T-cell (primary cell): ENCODE measurements at places on chromosomes 1 and 21.

GRCh38 chr1:85975912-85976371, 180.6 kb downstream of the COL24A1 start:
- no peak for DNase-seq

GRCh38 chr1:3662080-3662671, 9.9 kb downstream of the TP73 start:
- DNase-seq: no peak

DNA sequence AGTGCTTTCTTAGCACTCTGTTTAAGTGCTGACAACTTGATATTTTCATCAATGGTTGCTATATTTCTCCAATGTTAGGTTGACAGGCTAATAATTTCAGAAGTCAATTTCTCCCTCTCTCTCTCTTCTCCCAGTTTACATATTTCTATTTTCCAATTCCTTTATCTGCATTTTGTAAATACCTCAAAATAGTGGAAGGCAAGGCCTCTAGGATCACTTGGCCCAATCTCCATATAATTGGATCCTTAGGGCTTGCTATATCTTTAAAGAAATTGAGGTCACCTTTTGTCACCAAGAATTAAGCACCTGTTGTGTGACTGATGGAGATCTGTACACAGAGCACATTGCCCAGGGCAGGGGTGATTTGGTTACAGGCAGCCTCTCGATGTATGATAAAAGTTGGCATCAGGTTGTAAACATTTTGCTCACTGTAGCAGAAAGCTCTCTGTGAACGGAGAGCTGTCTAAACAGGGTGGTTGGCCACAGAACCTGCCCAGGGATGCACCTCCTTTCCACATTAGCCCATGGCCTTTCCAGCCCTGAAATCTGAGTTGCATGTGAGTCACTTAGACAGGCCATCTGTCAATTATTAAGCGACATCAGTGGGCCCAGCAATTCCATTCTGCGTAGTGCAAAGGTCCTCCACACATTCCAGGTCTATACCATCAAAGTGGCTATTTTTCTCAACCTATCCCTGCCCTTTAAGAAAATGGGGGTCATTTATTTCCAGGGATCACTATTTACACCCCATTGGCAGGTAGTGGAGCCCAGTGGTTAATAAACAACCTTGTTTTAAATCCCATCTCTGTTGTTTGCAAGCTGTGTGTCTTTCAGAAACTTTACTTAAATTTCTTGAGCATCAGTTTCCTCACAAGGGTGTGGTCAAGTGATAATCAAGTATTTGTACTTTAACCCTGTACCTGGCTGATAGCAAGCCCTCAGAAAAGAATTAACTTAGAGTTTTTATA, 29.1 kb upstream of the IRF2BP2 start:
- DNase-seq: no peak

GRCh38 chr1:91613595-91613994, 112.9 kb downstream of the CDC7 start:
- DNase-seq: no peak

GRCh38 chr1:9404117-9404914, 111.6 kb downstream of the SPSB1 start:
- no peak for DNase-seq

- no peak for DNase-seq
These were observed 57.9 kb downstream of the FMN2 start for GRCh38 chr1:240149484-240150094.

DNA sequence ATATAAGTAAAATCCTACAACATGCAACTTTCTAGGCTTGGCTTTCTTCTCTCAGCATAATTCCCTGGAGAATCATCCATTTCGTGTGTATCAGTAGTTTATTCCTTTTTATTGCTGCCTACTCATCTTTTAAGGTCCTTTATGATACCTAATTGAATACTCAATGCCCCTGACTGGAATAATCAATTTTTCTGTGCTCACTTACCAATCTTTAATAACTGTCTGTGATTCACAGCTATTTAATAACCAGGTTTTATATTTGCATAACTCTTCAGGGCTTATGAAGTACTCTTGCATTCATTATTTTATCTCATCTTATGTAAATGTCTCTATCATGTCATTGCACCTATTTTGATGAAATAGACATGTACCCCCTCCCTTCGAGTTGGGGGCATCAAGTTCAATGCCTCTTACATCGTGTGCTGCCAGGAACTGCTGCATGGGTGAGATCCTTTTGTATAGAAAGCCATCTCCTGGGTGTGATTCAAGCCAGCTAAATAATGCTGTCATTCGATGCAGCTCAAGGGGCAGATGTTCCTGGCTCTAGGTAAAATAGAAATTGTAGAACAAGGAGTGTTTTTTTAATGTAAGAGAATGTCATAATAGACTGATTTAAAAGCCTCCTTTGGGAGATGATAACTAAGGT, 222.7 kb downstream of the SLC35F3 start:
- DNase-seq: no peak

DNA sequence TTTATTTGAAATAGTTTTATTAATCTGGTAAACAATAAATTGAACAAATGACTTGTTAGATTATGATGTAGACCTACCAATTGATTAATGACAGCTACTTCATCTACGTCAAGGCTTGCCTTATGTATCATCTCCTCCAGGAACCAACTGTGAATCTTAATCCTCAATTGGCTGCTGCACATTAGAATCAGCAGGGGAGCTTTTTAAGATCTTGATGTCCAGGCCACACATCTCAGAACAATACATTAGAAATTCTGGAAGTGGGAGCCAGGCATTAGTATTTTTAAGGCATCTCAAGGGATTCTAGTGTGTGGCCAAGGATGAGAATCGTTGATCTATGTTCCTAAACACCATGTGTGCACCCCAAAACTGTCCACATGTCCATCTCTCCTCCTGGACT, 52.0 kb upstream of the LYPLAL1 start:
- no peak for DNase-seq

DNA sequence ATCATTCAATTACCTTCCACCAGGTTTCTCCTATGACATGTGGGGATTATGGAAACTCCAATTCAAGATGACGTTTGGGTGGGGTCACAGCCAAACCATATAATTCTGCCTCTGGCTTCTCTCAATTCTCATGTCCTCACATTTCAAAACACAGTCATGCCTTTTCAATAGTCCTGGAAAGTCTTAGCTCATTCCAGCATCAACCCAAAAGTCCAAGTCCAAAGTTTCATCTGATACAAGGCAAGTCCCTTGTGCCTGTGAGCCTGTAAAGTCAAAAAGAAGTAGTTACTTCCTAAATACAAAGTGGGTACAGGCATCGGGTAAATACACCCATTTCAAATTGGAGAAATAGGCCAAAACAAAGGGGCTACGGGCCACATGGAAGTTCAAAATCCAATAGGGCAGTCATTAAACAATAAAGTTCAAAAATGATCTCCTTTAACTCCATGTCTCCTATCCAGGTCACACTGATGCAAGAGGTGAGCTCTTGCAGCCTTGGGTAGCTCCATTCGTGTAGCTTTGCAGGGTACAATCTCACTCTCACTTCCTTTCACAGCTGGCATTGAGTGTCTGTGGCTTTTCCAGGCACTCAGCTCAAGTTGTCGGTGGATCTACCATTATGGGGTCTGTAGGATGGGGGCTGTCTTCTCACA, 112.9 kb downstream of the FCRL5 start:
- DNase-seq: no peak

- DNase-seq: no peak
These were observed 147.2 kb downstream of the CHD1L start for GRCh38 chr1:147389532-147390184.

DNA sequence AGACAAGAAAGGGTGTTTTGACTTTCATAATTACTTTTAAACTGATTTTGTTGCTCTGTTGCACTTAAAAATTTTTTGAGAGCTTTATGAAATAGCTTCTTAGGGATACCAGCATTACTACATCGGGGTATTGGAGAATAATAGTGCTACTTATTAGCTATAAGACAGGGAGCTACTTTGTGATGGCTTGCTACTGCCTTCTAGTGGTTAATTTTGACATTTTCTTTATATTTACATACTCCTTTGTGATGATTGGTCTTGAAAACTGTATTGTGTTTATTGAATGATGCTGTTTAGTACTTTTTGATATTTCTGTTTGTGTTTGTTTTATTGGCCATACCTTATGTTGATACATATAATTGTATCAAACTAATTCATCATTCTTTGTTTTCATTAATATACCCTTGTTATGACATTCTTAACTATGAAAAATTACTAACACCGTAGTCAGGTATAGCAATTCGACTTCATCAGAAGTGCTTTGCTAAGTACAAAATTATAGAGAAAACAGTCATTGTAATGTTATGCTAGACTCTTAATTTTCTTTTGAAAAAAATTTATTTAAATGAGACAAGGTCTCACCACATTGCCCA, 85.5 kb downstream of the CLIC4 start:
- DNase-seq: no peak

DNA sequence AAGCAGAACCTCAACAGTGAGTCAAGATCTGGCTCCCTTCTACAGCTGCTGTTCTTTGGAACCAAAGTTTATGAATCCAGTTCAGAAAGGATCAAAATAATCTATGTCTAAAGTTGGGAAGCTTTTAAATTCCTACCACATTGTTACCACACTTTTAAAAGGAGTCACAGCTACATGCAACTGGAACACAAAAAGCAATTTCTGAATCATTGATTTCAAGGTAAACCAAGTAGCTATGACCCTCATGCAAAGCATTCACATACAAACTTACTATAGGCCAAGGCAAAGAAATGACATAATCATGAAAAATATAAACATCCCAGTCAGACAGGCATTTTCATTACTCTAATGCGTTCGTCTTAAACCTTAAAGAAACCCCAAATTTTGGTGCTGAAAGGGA, 3.5 kb downstream of the SIPA1L2 start:
- no peak for DNase-seq

- DNase-seq: no peak
These were observed 76.8 kb downstream of the PLD5 start for GRCh38 chr1:242447689-242448088.

- no peak for DNase-seq
These were observed 19.8 kb upstream of the ASB17 start for GRCh38 chr1:75952016-75952415.

DNA sequence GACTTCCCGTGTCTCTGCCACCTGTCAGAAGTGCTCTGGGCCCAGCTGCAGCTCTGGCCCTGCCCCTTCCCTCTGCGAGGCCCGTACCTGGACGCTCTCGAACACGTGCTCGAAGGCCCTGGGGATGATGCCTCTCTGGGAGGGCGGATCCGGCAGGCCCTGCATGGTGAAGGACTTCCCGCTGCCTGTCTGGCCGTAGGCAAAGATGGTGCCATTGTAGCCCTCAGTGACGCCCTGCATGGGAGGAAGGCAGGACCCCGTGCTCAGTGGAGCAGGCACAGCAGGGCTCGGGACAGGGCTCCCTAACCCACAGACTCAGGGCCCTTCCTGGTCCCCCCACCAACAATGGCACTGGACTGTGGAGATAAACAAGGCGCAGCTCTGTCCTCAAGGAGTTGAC, 2.4 kb downstream of the KIF17 start:
- no peak for DNase-seq

- DNase-seq: no peak
These were observed 1699.6 kb downstream of the KCNT2 start for GRCh38 chr1:194908643-194909042.

- DNase-seq: no peak
These were observed 40.2 kb upstream of the SGIP1 start for GRCh38 chr1:66493731-66494130.

- DNase-seq: no peak
These were observed 207.6 kb downstream of the S1PR1 start for GRCh38 chr1:101444381-101444780.

GRCh38 chr1:53462193-53462592, 3.0 kb downstream of the DMRTB1 start:
- no peak for DNase-seq

- DNase-seq: no peak
These were observed 135.0 kb downstream of the PTPRU start for GRCh38 chr1:29371332-29371731.

- no peak for DNase-seq
These were observed 510 bp upstream of the GNG5 start for GRCh38 chr1:84506729-84507453.

DNA sequence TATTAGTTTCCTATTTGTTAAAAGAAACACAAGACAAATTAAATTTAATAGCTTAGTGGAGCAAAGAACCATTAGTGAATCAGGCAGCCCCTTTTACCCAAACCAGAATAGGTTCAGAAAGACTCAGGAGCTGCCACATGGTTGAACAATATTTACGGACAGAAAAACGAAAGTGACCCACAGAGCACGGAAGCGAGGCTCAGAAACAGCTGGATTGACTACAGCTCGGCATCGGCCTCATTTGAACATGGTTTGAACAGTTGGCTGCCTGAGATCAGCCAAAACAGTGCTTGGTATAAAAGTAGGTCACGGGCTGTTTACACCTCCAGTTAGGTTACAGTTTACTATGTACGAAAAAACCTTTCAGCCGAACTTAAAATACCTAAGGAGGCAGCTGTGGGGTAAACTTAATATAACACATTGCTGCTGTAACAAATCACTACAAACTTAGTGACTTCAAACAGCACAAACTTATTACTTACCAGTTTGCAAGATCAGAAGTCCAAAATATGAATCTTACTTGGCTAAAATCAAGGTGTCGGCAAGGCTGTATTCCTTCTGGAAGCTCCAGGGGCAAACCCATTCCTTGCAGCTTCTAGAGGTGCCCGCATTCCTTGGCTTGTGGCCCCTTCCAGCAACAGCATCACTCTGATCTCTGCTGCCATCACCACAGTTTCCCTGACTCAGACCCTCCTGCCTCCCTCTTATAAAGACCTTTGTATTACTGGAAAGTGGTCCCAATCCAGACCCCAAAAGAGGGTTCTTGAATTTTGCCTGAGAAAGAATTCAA, 11.8 kb downstream of the PADI4 start:
- DNase-seq: no peak

- no peak for DNase-seq
These were observed 45.0 kb upstream of the DAB1 start for GRCh38 chr1:57468641-57469523.

- DNase-seq: no peak
These were observed 465.2 kb downstream of the USP25 start for GRCh38 chr21:16194788-16195537.

DNA sequence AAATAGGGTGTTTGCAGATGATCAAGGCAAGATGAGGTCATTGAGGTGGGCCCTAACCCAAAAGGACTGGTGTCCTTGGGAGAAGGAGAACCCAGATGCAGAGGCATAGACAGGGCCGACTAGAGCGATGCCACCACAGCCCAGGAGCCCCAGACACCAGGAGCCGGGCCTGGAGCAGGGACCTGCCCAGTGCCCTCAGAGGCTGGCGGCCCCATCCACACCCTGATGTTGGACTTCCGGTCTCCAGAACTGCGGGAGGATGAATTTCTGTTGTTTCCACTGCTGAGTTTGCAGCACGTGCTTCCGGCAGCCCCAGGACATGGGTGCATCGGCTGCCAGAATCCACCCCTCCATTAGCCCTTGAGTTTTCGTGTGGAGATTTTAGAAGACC, 7.2 kb upstream of the ACTRT2 start:
- no peak for DNase-seq

- no peak for DNase-seq
These were observed 61.8 kb upstream of the DISP3 start for GRCh38 chr1:11417162-11417561.

DNA sequence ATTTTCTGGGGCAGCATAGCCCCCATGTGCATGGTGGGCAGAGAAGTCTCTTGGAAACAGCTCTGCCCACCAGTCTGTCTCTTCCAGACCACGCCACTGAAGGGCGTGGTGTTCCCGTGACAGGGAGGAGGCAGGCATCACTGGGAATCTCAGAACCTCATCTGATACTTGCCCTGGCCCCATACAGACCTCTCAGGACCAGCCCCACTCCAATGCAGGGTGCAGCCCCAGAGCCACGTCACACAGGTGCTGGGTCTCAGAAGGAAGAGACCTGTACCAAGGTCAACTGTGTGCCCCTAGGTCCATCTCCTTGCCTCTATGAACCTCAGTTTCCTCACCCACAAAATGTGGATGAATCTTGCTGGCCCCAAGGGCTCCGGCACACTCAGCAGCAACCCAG, 7.3 kb downstream of the RAP1GAP start:
- no peak for DNase-seq
